GM12892 (cell line): ENCODE measurements at places on chromosomes 3 and 15.
A peak's percentile ranks its signal among the peaks of the same experiment; 100 is the strongest.

- no peak for DNase-seq
Measured at GRCh38 chr3:149908424-149908957, 62.2 kb downstream of the PFN2 start.

GRCh38 chr3:105277656-105278055 is 89.1 kb upstream of the ALCAM start:
- DNase-seq: no peak

DNA sequence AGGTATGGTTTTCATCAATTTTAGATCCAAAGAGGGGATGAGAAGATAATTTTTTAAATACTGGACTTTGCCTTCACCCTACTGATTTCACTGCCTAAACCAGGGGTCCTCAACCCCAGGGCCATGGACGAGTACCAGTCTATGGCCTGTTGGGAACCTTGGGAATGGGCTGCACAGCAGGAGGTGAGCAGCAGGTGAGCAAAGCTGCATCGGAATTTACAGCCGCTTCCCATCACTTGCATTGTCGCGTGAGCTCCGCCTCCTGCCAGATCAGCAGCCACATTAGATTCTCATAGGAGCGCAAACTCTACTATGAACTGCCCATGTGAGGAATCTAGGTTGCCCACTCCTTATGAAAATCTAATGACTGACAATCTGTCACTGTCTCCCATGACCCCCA is 76.3 kb upstream of the TTBK2 start:
- DNase-seq: no peak

DNA sequence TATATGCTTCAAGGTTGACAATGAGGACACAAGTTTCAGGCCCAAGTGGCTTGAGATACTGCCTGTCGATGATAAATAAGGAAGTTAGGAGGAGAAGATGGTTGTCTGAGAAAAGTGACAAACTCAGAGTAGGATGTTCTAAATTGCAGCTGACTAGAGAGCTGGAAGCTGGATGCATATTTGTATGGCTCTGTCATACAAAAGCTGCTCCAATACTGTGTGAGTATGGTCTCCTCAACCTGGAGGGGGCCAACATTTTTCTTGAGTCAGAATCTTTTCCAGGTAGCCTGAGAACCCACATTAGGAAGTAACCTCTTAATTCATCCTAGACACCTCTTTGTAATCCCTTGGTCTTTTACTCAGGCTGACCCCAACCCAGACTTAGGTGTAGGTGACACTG is 28.4 kb upstream of the TPRG1 start:
- DNase-seq: no peak

DNA sequence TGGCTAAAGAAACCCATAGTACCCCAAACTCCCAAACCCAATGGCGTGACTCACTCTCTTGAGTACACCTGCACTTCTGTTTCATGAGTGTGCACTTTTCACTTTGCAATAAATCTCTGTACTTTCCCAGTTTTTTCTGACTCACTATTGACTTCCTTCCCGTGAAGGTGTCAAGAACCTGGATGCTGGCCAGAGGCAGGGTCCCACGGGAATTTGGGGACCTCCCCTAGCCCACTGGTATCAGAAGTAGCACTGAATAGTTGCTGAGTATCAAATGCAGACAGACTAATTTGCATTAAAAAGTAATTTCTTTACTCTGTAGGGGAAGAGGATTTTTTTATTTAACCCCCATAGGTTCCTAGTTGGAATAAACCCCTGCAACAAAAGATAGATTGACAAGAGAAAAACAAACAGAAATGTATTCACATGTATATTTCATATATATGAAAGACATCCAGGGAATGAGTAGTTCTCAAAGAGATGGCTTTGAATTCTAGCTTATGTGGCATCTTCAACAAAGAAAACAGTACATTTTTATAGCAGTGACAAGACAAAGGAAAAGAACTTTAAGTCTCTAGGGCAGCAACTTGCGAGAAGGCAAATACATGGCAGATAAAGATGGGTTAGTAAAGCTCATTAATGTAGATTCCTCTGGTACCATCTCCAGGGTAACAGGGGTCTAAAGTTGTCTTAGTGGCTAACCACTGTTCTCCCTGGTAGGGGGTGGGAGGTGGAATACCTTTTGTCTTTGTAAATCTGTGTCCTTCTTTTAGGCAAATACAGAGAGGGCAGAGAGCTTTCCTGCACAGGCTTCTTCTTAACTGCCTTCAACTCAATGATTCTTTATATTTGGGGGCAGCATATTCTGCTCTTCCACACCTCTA is 385.5 kb upstream of the PDZRN3 start:
- no peak for DNase-seq

GRCh38 chr3:136270179-136270578 is 20.0 kb downstream of the PCCB start:
- DNase-seq: no peak

- DNase-seq: no peak
Measured at GRCh38 chr15:44296625-44297524, 8.4 kb downstream of the GOLM2 start.

DNA sequence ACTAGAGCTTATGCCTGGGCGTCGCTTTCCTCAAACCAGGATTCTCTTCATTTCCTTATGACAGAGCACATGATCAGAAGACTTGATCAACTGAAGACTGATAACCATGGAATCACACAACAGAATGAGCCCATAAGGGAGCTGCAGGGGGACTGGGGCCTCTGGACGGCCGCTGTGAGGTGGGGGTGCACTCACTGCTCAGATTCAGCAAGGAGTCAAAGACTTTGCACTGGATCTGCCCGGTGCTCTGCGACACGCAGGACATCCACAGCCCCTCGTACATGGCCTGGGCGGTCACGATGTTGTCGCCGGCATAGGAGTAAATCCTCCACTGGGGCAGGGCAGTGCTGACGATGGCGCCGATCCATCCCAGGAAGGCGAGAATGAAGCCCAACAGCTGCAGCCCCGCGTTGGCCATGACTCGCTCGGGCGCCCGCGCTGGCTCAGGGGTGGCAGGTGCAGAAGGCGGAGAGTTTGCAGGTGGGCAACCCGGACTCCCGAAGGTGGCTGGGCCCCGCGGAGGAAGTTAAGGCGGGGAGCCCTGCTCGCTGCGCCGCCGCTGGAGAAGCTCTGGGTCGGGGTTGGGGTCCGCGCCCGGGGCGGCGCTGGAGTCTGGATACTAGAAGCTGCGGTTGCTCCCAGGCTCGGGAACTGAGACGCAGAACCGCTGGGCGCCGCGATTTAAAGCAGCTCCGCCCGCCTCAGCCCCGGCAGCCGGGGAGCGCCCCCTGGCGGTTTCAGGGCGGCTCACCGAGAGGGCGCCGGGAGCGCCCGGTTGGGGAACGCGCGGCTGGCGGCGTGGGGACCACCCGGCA is at the start of gene CLDN1:
TSS of gene CLDN1 (minus strand) at position 658 of the 815 bp plus-strand sequence. CDS start at position 418, 240 bp downstream.
- DNase-seq: peak; percentile 66

GRCh38 chr3:194083637-194084224 is 52.2 kb upstream of the HES1 start:
- DNase-seq: no peak
